Right ventricle myocardium inferior (tissue), 1 donor: ENCODE measurements at places on chromosomes 16 and 17. TPM values are rescaled to one million over a fixed set of nuclear protein-coding genes. Genes with fewer than 3 reads are reported as not detected.

DNA sequence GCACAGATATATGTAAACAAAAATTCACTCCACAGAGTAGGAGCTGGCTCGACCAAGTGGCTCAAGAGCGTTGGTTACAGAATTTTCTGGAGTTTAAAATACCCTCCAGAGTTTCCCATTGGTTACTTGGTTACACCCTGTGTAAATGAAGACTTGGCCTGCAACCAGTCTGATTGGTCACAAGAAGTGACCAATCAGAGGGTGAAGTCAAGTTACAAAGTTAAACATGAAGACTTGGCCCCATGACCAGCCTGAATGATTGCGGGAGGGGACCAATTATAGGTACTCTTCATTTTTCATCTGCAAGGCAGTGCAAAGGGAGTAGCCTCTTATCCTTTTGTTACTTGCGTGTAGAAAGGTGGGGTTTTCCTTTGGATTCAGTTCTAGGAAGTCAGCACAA lies 121.3 kb upstream of the SALL1 start:
- DNase-seq: no peak

GRCh38 chr17:48307814-48308411 lies 122.1 kb downstream of the SKAP1 start:
- DNase-seq: no peak

KCNJ12 gene
- total RNA-seq: 12.6 TPM

MYH3 gene
- total RNA-seq: 0.43 TPM

DNA sequence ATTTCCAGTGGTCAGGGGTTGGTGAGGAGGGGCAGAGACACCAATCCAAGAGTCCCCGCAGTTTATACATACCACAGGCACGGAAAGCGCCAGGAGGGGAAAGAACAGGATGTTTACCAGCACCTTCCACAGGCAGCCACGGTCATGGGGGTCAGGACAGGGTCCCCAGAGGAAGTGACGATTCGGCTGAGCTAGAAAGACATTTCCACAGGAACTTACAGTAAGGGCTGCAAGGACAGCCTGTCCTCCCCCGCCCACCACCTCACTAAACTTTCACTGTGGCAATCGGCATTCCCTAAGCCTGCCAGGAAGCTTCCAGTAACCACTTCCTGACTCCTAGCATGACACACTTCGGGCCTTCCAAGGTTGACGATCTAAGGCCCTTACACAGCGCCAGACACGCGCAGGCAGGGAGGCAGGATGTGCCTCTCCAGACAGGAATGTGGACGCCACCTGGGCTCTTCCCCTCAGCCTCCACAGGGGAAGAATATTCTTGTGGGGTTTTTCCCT lies 1.2 kb upstream of the MT2A start:
- DNase-seq: peak; percentile 85

DNA sequence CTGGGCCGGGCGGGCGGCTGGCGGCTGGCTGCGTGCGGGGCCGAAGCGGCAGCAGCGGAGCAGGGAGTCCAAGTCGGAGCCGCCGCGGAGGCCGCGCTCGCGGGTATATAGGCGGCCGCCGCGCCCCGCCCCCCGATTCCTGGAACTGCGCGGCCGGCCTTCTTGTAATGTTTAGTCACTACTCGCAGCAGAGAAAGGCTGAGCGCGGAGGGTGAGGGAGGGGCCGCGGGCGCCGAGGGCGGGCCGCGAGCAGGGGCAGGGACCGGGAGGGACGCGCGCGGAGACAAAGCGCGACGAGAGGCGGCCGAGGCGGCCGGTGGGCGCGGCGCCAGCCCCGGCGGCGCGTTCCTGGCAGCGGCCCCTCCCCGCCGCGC lies at the start of gene SOCS3:
SOCS3 (minus strand) TSS at position 81 of the 374 bp plus-strand sequence. CDS start 982 bp downstream, outside the sequence.
- peak; percentile 98 for DNase-seq

GRCh38 chr17:68562736-68563135 lies 38.4 kb downstream of the FAM20A start:
- DNase-seq: no peak

KRTAP4-2 gene
- not detected for total RNA-seq

GRCh38 chr16:1188432-1189189 lies 35.7 kb downstream of the CACNA1H start:
- DNase-seq: no peak

DNA sequence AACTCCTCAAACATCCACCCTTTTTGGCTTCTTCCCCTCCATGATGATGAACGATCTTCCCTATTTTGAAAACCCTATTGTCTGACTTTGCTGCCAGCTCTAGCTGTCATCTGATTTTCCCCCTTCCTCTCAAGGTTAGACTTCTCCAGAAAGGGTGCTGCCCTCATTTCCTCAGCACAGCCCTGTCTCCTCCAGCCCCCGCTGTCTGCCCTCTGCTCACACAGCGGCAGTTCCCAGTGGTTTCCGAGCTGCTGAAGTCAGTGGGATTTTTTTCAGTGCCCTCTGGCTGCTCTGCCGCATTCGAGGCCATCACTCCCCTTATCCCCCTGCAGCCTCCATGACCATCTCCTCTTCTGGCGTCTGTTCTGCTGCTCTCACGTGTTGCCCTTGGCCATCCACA lies 26.6 kb upstream of the C17orf107 start:
- no peak for DNase-seq

DNA sequence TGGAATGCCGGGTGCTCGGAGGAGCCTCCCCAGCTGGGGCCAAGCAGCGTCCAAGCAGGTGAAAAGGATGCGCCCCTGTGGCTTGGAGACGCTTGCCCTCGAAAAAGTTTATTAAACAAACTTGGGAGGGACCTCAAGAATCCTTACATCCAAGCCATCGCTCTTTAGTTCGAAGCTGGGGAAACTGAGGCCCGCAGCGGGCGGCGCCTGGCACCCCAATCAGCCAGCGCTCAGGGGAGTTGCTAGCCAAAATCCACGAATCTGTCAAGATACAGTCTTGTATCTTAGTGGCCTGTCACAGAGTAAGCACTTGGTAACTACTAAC lies 553 bp upstream of the B9D1 start:
- DNase-seq: no peak

DNA sequence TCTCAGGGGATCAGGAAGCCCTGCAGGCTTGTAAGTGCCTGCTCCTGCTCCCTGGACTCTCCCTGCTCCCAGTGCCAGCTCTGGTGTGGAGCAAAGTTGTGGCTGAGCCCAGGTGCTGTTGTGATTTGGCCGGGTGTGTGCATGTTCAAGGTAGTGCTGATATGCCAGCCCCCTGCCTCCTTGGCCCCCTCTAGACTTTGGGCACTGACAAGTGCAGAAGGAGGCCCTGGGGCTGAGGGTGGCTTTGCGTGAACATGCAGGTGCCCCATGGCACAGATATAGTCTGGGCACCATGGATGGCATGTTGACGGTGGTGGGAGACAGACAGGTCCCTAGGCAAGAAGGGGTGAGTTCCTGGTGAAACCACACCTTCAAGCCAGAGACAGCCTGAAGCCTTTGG lies 441.6 kb upstream of the CDH8 start:
- DNase-seq: no peak

- no peak for DNase-seq
These were observed 2.3 kb downstream of the DNASE1 start for GRCh38 chr16:3656491-3657468.

GRCh38 chr16:72024862-72025382 lies 16.4 kb downstream of the DHODH start:
- no peak for DNase-seq

- DNase-seq: peak; percentile 68
These were observed 841 bp downstream of the C16orf89 start for GRCh38 chr16:5064915-5065314.

- no peak for DNase-seq
These were observed 91.4 kb downstream of the SYCE1L start for GRCh38 chr16:77290451-77291115.

GRCh38 chr16:58128711-58129096 lies 477 bp downstream of the CFAP20 start:
- DNase-seq: no peak

RNF40 gene
- 42.6 TPM for total RNA-seq

GRCh38 chr16:27232901-27233625 lies 29.7 kb downstream of the KDM8 start:
- no peak for DNase-seq

KRT9 gene
- total RNA-seq: not detected

GRCh38 chr16:30924076-30924912 lies 922 bp downstream of the FBXL19 start:
- DNase-seq: no peak

CDRT15 gene
- not detected for total RNA-seq

GRCh38 chr17:2609091-2609490 lies 15.6 kb downstream of the PAFAH1B1 start:
- DNase-seq: no peak

- DNase-seq: no peak
These were observed 156.3 kb upstream of the ZKSCAN2 start for GRCh38 chr16:25413975-25414374.
